ENCODE measurements at places on chromosomes 16 and 17.

GRCh38 chr16:65655802-65656201, 533.9 kb upstream of the CDH11 start:
- no peak for DNase-seq

GRCh38 chr16:4506450-4506849, 30.3 kb downstream of the HMOX2 start:
- peak; percentile 83 for DNase-seq

DNA sequence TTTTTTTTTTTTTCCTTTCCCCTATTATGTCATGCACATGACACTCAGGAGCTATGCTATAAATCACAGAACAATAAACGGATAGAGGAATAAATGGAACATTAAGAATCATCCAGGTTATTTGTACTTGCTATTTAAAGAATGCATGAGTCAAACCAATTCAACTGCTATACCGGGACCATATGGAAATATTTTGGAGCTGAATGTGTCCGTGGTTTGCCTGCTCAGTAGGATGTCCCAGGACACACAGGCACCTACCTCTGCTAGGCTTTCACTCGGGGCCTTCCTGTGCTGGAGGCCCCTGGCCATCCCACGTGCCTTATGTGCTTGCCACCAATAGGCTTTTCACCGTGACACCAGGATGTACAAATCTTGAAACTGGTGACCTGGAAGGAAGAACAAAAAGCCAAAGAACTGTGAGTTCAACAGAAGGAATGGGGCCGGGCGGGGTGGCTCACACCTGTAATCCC, 15.3 kb upstream of the SEC14L1 start:
- no peak for DNase-seq

DNA sequence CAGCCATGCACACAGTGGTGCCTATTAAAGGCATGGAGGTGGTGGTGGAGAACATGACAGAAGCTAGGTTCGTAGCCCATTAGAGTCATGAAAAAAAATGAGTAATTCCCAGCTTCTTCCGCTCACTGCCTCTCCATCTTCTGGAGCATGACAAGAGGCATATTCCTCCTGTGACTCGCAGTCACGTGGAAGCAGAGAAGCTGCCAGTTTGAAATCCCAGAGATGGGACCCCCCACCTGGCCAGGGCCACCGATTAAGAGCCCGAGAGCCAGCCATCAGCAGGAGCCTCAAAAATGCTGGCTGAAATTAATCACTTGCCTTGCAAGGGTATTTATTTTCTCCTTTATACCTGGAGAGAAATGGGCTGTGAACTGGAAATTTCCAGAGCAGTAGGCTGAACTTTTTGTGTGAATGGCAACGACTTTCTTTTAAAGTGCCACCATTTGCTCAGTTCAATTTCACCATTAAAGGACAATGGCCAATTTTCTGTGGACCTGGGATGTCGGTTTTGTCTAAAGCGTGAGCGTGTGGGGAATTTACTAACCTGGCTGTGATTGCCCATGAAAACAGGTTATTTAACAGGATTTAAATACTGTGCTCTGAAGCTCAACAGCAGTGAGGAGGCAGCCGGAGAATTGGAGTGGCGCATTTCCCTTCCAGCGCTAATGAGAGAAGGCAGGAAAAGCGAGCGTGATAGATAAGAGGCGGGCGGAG, 189.7 kb upstream of the SDK2 start:
- DNase-seq = no peak

DNA sequence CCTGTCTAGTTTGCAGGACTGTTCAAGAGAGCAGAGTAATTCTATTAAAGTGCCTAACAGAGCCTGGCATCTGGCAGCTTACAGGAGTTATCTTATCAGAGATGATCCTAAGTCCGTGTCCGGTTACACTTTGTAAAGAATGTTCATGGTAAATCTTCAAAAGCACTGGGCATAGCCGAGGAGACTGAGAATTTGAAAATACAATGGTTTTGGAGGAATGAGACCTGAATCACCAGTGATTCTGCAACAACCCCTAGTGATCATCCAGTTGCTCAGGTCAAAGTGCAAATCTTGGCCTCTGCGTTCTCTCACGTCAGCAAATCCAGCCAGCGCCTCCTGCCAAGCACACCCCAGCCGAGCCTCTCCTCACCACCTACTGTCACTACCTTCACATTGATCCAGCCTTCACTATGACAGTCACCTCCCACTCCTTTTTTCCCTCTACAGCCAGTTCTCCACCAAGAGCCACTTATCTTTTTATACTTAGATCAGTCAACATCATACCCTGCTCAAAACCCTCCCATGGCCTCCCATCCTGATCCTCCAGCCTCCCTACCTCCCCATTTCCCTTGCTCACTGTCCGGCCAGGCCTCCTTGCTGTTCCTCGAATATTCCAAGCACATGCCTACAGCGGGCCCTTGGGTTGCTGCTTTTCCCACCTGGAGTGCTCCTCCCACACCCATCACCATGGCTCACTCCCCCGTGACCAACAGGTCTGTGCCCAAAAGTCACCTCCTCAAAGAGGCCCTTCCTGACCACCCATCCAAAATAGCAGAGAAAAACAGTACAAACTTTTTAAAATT, 57.4 kb upstream of the ERN1 start:
- no peak for DNase-seq

DNA sequence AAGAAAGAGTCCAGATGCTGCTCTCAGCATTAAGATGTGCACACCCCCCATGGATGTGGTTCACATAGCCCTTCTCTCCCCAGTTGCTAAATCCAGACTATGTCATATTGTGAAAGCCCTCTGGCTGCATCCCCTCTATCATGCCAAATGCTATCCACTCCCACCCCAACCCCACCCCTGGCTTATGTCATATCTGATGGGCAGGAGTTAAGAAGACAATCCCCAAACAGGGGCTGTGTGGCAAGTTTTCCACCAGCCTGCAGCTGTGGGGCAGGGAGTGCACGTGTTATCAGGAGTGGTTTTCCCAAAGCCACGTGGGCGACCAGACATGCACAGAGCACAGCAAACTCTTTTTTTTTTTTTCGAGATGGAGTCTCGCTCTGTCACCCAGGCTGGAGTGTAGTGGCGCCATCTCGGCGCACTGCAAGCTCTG, 10.0 kb downstream of the FAM117A start:
- no peak for DNase-seq

DNA sequence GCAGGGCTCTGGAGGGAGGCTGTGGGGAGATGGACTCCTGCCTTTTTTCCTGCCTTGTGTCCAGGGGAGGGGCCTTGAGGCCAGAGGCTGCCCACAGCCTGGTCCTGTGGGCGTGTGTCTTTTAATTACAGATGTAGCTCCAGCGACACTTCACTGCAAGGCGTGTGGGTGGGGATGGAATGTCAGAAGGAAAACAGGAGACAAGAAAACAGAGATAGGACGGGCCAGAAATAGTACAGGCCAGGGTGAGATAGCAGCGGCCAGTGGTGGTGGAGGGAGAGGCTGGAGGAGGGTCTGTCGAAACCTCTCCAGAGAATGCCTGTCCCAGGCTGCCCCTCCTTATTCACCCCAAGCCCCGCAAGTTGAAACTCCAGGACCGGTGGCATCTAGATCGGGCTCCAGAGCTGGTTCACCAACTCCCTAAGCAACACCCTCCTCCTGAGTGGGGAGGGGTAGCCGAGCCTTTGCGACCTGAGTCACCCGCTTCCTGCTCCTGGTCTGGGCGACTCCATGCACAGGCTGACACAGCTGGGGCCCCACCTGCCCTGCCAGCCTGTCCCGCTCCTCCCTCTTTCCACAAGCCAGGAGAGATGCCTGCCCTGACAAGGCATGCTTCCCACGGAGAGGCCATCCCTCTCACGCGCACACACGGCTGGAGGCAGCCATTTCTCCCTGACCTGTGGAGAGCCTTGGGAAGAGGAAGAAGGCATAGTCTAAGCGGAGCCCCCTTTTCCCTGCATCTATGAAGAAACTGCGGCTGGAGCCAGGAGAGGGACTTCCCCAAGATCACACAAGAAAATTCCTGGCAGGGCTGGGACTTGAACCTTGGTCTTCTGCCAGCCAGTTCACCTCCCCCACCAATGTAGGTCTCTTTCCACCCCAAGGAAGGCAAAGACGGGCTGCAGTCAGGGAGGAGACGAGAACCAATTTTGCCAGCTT, 6.6 kb upstream of the JUP start:
- DNase-seq = no peak

DNA sequence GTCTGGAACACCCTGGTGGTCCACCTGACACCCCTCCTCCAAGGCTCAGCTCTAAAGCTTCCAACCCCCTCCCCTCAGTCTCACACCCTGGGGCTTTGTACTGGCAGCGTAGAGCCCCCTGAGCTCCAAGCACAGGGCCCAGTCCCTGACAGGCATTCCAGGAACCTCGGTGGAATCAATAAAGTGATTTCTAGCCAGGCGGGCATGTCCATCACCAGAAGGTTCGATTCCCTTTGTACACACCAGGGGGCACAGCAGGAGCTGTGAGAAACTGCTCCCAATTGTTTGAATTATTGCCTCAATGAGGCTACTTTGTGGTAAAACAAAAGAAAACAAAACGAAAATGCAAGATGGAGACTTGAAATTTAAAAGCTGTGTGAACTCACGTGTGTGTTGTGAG, 51.8 kb downstream of the SMPD3 start:
- no peak for DNase-seq

DNA sequence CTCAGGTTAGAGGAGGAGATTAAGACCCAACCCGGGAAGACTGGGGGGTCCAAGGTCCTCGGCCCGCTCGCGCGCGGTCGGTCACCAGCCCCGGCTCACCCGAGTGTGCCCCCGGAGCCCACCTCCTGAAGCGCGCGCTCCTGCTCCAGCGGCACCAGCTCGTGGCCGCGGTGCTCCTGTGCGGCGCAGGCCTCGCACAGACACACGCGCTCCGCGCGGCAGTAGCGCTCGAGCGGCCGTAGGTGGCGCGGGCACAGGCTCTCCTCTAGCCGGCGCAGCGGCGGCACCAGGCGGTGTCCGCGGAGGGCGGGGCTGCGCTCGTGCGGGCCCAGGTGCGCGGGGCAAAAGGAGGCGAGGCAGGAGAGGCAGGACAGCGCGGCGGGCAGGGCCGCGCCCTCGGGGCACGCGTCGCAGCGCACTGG, 618 bp downstream of the TRIM47 start:
- no peak for DNase-seq

DNA sequence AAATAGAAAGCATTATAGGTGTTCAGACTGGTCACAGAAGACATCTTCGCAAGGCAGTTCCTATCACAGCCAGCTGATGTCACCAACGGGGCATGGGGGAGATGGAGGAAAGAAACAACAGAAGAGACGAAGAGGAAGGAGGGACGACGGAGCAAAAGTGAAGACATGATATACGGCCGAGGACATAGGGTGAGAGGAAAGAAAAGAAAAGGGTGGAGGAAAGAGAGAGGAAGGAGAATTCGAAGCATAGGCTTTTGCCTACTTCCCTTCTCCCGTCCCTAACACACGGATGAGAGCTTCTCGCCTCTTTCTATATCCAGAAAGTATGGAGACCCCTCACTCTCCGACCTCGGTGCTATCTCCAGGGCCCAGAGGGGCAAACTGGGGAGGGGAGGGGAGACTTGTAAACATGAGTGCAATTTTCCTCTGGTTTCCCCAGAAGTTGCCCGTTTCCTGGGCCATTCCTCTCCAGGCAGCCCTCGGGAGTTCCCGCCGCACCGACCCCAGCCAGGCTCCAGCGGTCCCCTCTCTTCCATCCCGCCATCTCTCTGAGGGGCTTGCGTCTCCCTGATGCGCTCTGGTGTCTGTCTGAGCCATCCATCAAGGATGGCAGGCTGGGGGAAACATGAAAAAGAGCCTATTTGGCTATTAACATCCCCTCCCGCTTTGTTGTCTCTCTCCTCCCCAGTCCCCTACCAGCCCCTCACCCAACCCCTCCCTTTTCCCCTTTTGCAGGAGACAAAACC, 26.0 kb downstream of the COPZ2 start:
- peak; percentile 65 for DNase-seq

DNA sequence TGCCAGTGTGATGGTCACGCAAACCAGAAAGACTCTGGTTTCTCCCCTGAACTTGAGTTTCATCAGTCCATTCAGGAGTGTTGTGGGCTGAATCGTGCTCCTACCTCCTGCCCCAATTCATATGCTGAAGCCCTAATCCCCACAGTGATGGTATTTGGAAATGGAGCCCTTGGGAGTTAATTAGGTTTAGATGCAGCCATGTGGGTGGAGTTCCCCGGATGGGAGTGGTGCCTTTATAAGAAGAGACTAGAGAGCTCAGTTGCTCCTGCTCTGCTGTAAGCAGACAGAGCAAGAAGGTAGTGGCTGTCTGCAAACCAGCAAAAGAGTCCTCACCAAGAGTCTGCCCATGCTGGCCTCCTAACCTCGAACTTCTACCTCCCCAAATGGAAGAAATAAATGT, 160.3 kb upstream of the DYNLRB2 start:
- DNase-seq = no peak

GRCh38 chr16:89633064-89633631, 19.7 kb downstream of the DPEP1 start:
- DNase-seq = no peak

GRCh38 chr17:74738051-74738996, 1.3 kb downstream of the RAB37 start:
- no peak for DNase-seq

- no peak for DNase-seq
Observed at GRCh38 chr16:79717333-79718137, 117.0 kb upstream of the MAF start.

- no peak for DNase-seq
Observed at GRCh38 chr17:66228887-66229782, at the start of gene APOH. APOH (minus strand) TSS chr17:66229415; CDS start chr17:66229379, 36 bp downstream.

DNA sequence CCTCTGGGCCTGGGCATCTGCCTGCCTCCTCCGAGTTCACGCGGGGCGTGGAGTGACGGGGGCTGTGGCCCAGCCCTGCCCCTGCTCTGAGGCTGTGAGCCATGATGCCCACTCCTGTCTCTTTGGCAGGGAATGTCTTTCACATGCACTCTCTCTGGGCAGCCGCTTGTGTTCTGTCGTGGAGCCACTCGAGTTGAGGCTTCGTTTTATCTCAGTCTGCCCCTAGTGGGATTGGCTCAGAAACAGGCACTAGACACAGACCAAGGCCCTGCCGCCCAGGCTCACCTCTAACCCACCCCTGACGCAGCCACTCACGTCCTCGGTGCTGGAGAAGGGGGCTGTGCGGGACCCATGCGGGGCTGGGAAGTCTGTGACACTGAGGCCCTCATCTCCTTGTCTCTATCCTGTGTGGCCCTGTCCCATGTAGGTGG, 67.5 kb upstream of the KCTD5 start:
- no peak for DNase-seq

- no peak for DNase-seq
Observed at GRCh38 chr17:2416010-2416734, 15.3 kb upstream of the MNT start.

DNA sequence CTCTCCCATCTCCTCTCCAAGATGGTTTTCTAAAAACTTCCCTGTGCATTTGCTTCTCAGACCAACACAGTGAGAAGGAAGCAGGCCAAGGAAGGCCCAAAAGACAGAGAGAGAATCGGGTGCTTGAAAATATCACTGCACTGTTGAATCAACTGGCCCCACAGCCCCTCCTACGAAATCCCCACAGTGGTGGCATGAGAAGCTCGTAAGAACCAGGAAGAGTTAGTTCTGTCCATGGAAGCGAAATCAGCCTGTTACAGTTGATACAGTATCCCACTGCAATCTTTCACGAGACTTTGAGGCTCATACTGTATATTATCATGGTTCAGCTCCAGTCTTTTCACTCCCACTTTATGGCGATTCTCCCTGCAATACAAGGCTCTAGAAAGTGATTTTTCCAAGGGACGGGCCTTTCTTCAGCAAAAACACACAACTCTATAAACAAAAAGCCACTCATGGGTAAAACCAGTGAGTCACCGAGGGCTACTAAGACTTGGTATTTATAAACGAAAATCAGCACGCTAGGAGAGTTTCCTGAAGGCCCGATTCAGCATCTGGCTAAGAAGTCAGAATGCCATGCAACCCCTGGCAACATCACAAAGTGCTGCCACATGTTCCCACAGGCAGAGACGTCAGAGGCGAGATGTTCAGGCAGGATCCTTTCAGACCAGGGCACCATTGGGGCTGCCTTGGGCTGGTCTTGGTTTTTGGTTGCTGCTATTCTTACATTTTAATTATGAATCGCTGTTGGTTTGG, 185.7 kb downstream of the IRX5 start:
- no peak for DNase-seq

Measured in HL-60 (cell line).